ENCODE measurements at places on chromosomes 13 and 19.

GRCh38 chr19:38277969-38278680, 13.8 kb downstream of the SPINT2 start:
- no peak for DNase-seq

DNA sequence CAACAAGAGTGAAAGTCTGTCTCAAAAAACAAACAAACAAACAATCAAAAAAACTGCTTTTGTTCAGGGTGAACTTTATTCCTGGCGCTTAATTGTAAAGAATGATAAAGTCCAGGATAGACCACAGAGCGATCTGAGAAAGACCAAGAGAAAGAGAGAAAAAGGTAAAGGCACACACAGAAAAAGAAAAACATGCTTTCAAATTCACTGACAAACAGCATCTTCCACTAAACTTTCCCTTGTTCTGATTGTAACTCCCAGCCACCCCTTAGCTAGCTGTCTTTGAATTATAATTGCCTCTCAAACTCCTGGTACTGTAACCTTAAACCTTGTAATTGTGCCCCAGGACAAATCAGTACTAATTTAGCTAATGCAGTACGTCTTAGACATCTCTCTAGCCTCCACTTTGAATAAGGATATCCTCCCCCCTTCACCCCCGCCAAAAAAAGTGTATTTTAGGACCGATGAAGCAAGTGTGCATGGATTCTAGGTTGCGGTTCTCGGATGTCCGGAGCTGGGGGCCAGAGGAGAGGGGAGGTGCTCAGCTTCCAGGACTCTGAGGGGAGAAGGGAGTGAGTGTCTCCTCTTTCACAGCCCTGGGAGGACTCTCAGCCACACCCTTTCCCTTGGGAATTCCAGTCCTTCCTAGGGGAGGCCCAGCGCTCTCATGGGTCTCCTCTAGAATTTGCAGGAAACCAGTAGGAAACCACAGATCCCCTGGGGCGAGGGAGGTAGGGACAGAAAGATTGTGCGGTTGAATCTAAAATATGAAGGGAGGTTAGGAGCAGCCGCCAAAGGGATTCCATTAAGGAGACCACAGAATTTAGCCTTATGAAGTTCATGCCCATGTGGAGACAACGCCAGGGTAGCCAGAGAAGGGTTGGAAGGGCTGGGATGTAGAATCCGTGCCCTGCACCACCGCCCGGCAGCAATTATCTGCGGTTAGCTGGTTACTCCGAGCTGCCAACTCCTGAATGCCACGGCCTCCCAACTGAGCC, 19.7 kb downstream of the ZNF536 start:
- no peak for DNase-seq

GRCh38 chr19:18045307-18046050, 37.5 kb downstream of the ARRDC2 start:
- DNase-seq: no peak

DNA sequence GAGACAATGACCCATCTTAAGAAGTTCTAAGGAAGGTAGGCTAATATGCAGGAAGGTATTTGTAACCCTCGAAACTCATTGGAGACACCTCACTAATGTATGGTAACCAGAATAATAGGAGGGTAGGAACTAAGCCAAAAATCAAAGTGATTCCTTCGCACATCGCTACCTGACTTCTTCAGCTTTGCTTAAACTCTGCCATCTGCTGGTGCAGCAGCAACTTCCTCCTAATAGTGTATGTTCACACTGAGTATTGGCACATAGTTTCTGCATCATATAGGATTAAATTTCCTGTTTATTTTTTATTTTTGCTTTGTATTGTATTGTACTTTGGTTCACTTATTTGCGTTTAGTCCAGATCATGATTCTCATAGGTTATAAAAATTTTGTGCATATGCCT, 676.2 kb downstream of the GPC5 start:
- DNase-seq: no peak

DNA sequence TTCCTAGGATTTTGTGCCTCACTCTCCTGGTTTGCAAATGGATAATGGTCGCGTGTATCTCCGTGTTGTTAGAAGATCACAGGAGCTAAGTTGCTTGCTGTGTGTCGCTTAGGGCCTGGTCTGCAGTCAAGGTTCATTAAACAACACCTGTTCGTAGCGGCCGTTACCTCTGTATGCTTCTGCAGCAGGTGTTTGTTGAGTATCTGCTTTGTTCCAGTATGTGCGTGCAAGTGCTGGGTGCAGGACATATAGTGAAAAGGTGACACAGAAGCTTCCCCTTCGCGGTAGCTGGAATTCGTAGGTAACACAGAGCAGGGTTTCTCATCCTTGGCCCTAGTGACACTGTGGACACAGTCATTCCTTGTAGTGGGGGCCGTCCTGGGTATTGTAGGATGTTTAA, 5.4 kb downstream of the MED25 start:
- DNase-seq: no peak

DNA sequence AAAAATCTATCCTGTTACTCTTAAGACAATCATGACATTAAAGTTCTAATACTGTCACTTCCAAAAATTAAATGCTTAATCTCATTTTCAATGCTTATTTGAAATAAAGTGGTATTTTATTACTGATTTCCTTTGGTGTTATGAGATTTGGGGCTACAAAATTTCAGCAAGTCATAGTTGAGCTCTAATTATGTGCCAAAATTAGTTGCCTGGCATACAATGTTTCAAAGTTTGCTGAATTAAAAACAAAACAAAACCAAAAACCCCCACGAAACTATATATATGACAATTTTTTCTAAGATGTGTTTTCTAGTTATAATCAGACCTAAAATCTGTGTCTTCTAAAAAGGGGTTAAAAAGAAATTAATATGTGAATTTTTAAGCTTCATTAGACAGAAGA, 62.2 kb downstream of the KCNRG start:
- no peak for DNase-seq

- no peak for DNase-seq
These were observed 562.5 kb downstream of the EFNB2 start for GRCh38 chr13:105972811-105973590.

- peak; percentile 73 for DNase-seq
These were observed 11.0 kb downstream of the CTU1 start for GRCh38 chr19:51097166-51097738.

DNA sequence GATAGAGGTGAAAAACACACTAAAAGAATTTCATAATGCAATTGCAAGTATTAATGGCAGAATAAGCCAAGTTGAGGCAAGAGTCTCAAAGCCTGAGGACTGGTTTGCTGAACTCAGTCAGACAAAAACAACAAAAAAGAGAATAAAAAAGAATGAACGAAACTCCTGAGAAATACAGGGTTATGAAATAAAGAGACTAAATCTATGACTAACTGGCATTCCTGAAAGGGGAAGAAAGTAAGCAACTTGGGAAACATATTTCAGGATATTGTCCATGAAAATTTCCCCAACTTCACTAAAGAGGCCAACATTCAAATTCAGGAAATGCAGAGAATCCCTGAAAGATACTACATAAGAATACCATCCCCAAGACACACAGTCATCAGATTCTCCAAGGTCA, 47.8 kb downstream of the UBL3 start:
- no peak for DNase-seq

GRCh38 chr13:23966691-23967615, 69.7 kb upstream of the C1QTNF9B start:
- no peak for DNase-seq

DNA sequence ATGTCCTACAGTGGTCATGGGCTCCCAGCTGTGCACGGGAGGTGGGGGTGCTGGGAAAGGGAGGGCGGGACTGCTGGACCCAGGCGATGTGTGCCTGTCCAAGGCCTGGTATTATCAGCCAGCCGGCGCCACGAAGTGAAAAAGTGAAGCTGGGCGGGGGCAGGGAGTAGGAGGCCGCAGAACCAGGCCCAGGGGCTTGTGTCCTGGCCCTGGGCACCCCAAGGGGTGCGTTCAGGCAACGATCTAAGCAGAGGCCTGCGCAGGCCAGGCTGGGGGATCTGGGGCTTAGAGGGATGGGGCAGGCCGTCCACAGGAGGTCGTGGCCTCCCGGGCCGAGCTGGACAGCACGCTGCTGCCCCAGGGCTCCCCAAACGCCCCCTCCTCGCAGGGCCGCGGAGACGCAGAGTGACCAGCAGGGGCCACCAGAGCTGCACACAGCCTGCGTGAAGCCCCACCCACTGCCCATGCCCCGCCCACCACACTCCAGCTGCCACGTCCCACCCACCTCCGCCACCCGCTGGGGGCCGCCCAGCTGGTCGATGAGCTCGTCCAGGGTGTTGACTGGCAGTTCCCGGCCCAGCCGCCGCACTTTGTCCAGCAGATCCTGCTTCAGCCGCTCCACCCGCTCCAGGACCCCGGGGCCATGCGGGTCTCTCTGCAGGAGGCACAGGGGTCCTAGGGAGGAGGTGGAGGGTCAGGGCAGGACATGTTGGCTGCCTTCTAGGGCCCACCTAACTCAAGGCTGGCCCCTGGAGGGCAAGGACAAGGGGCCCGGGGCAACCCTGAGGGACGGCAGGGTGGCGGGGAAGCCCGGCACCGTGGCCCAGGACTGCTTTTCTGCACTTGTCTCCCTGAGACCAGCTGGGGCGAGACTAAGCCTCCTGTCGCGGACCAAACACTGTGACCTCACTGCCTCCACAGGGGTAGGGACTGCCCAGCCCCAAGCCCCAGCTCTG, 9.5 kb downstream of the GPX4 start:
- DNase-seq: peak; percentile 100

GRCh38 chr13:55155046-55155445, 1985.7 kb upstream of the PRR20A start:
- DNase-seq: no peak

DNA sequence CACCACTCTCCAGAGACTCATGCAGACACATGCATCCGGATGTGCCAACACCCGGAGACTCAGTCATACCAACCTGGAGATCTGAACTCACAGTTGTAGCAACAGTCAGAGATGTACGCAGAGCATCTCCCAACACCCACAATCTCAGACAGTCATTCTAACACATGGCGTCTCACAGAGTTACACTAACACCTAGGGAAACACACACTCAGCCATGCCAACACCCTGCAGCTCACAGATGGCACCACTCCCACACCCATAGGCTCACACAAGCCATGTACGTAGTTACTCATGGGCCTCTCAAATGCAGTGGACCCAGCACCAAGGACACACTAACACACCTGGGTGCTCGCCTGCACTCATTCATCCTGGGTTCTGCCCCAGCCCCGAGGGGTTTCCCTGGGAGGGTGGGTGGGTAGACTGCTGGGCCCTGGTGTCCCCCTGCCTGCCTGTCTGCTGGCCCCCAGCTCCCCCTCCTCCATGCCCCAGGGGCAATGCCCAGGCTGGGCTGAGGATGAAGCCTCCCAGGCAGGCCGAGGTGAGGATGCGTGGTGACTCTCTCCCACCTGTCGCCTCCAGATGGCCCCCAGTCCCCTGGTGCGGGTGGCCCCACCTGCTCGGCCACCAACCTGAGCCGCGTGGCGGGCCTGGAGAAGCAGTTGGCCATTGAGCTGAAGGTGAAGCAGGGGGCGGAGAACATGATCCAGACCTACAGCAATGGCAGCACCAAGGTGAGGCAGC, 10.0 kb downstream of the PKN1 start:
- DNase-seq: no peak

GRCh38 chr13:21670883-21671619, at the start of gene FGF9:
FGF9 (plus strand) TSS chr13:21671073; CDS start chr13:21671913, 840 bp downstream.
- peak; percentile 94 for DNase-seq

DNA sequence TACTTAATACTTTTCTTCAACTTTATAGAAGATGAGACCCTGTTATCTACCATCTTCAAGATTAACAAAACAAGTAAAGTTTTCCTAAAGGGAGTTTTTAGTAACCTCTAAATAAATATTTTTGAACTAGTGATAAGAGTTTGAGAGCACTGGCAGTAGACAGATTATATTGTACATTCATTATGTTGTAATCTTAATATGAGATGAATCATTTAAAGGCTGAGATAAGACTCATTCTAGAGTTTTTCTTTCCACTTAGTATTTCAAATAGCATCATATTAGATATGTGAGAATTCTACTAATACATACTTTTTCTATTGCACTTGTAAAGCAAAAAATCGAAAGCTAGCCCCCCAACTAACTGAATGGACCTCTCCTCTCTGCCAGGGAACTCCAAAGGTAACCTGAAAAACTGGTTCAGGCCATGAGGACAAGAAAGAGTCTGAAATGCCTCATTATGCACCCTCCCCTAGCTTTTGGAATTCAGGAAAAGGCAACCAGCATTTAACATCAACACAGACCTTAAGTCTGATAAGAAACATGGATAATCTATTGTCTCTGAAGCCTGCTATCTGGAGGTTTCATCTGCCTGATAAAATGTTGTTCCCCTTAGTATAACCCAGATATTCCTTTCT, 875.4 kb upstream of the SLC10A2 start:
- DNase-seq: no peak

DNA sequence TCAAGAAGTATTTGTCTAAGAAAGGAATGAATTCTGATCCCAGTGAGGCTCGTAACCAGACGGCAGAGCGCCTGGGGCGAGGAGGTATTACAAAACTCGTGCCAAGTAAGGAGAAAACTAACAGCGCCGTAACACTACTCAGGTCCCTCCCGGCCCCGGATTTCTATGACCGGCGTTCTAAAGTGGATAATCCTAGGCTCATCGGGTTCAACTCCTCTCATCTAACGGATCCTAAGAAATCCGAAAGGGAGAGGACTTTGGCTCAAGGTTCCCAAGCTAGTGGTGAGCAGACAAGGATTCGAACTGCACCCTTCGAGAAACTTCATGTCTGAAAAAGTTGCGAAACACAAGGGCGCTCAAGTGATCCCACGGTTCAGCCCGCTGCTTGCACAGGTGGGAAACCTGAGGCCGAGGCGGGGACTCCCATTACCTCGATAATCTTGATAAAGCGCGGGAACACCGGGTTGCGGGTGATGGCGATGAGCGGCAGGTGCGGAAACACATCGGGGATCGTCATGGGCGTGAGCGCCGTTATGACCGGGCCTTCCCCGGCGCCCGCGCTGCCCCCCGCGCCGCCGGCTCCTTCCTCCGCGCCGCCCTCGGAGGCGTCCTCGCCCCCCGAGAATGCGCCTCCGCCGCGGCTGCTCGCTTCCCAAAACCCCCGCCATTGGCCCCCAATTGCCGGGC, 529 bp downstream of the LONP1 start:
- no peak for DNase-seq

DNA sequence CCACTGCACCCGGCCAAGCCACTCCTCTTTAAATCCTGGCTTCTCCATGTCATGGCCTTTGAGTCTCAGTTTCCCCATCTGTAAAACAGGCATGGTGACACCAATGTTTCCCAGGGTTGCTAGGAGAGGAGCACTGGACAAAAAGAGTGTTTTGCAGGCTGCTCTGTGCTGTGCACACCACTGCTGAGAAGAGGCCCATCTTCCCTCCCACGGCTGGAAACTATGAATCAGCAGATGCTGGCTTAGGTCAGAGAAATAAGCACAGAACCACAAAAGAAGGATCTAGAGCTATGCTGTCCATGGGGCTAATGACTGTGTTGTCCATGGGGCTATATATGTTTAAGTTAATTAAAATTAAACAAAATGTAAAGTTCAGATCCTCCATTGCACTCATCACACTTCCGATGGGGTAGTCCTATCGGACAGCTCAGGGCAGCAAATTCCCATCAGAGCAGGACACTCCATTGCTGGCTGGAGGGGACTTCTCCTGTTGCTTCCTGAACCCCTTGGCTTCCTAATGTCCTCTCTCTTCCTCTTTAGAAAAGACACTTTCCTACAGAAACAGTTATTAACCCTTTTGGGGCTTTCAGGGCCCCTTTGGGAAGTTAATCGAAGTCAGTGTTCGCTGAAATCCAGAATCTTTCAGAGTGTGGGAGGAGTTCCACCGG, 37.1 kb downstream of the TSHZ3 start:
- DNase-seq: no peak
